PC-9 (cell line): ENCODE measurements at places on chromosomes 7 and 10. TPM values are rescaled to one million over a fixed set of nuclear protein-coding genes. Genes with fewer than 3 reads are reported as not detected.

DNA sequence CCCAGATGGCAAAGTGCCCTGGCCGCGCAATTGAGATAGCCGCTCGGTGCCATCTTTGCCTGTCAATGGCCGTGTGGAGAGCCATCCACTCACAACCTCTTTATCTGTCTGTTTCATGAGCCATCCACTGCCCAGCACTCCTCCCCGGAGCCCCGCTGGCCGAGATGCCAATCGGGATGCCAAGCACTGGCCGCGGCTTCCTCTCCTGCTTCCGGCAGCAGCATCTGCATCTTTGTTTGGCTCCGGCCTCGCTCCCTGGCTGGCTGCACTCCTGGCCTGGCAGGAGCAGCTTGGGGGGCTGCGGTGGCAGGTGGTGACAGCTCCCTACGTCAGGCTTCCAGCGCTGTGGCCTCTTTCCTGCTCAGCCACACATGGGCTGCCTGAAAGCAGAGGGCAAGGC is 231.7 kb downstream of the USP6NL start:
- no peak for DNase-seq

DNA sequence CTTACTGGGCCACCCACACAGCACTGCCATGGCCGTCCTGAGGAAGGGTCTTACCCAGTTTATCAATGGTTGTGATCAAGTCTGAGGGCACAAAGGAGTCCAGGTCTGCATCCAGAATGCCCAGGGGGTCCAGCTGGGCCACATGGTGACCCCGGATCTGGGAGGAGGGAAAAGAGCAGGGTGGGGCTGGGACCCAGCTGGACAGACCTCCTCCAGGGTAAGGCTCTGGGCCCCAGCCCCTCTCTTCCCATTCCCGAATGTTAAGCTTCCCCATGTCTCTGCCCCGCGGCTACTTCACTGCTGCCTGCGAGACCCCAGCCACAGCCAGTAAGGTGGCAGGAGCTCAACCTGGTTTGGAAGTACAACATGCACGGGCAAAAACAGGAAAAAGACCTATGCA is 9.5 kb downstream of the OGDHL start:
- DNase-seq, result no peak

DNA sequence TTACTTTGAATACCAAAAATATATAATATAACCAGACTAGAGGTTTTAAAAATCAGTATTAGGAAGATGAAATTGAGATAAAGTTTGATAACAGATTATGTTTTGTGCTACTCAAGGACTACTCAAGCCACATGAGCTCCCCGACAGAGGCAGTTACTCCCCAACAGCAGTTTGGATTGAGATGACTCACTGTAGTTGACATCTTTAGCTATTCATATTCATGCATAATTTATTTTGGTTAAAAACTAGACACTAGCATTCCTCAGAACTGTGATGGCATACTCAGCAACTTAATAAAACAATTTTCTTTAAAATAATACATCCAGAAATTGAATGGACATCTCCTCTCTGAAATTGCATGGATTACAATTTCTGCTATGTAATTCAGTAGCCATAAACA is 19.6 kb downstream of the PCLO start:
- no peak for DNase-seq

DNA sequence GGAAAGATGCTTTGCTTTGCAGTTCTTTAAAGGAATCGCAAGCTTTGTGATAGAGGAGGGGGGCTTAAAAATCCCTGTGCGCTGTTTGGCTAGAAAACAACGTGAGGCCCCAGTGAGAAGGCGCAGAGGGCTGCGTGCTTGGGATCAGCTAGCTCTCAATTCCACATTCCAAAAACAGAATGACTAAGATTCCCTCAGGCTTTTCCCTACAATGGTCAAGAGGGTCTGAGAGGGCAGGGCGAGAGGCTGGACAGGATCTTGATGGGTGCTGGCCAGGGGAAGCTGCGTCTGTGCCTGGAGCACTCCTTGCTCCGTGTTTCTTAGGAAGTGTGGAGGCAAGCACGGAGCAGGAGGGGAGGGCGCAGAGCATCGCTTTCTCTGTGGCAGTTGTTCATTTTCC is 72.1 kb upstream of the INHBA start:
- no peak for DNase-seq

DNA sequence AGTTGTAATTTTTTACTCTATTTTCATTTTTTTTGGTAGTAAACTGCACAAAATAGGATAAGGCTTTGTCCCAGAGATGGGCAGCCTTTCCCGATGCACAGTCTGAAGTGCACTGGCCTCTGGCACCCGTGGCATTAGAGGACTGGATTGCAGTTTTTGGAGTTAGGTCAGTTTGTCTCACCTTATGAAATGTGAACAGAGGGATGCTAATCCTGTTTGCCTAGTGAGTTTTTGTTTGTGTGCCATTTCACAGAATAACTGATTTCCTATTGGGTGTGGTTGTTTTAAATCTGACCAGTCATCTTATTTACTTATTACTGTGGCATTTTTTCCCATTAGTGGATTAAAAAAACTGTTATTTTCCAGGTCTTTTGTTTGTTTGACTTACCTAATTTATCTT is 109.5 kb upstream of the GATA3 start:
- DNase-seq, result no peak

GRCh38 chr10:80429521-80429973 is 21.2 kb downstream of the PRXL2A start:
- DNase-seq, result peak; percentile 96

GRCh38 chr10:72320676-72321247 is 34.0 kb downstream of the DNAJB12 start:
- DNase-seq, result peak; percentile 97

DNA sequence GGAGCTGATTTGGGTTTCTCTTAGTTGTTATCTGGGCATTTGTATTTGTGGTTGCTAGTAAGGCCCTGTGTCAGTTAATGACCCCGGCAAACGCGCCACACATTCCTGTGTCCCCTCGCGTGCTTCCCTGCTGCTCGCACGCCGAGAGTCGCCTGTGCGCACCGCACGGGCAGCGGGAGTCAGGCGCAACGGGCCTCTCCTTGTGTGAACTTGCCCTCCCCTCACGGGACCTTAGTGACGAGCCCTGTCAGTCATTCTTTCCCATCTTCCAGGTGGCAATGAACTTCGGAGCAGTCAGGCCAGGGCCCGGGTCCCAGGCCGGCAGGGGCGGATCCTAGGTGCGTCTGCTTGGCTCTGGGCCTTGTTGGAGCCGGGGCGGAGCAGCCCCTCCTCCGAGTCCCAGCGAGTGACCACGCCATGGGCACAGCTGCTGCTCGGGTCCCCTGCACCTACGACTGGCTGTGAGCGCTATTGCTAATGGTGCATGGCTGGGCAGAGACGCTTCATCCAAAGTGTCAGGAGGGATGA is 12.4 kb upstream of the PRKAR1B start:
- DNase-seq, result no peak

DNA sequence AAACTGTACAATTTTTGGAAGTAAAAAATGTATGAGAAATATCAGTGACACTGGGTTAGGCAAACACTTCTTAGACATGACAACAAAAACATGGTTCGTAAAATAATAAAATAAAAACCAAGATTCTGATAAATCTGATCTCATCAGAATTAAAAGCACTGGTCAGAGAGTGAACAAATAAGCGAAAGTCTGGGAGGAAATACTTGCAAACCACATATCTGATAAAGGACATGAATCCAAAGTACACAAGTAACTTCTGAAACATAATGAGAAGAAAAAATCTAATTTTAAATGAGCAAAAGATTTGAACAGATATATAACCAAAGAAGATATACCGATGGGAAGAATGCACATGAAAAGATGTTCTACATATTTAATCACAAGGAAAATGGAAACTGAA is 91.5 kb downstream of the RTKN2 start:
- DNase-seq, result no peak

DNA sequence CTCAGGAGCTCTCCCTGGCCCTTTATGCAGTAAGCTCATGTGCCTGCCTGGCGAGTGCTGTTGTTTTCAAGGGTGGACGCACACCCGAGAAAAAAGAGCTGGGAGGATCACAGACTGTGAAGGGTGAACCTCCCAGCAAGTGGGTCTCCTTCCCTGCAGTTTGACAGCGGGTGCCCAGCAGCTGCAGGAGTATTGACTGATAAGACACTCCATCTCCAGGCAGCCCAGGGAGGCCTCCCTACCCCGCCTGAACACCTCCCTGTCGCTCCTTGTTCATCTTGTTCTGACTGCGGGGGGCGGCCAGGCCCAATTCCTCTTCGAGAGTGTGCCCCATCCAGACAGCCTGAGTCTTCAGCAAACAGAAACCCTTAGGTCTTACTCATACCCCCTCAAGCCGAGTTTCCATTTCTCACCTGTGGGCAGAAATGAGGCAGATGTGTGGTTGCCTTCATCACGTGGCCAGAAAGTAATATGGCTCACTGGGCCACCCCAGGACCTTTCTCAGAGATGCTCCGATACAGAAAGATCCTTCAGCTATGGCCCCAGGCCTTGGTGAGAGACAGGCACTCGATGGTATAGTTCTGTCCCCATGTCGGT is 17.2 kb downstream of the MDH2 start:
- no peak for DNase-seq

DNA sequence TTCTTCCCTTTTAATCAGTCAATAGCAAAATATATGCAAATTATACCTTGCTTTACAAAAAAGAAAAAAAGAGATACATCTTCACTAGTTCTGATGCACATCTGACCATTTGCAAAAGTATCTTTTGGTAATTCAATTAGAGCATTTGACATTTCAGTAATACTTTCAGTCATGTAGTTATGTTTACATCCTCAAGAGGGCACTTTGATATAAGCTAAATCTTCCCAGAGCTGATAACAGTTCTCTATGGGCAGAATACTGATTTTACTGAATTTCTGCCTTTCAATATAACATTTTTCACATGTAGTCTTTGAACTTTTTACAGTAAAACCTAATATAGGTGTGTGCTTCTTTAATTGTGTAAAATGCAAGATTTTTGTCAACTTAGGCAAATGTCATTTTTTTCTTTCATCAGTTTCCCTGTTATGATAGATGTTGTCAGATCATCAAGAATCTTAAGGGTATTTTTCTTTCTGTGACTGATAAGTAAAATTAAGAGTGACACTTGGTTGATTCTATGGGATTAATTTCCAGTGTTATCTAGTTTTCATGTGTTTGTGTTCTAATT is 703.5 kb upstream of the SEMA3D start:
- no peak for DNase-seq

- DNase-seq, result no peak
Measured at GRCh38 chr10:113094114-113094486, 144.1 kb downstream of the TCF7L2 start.

DNA sequence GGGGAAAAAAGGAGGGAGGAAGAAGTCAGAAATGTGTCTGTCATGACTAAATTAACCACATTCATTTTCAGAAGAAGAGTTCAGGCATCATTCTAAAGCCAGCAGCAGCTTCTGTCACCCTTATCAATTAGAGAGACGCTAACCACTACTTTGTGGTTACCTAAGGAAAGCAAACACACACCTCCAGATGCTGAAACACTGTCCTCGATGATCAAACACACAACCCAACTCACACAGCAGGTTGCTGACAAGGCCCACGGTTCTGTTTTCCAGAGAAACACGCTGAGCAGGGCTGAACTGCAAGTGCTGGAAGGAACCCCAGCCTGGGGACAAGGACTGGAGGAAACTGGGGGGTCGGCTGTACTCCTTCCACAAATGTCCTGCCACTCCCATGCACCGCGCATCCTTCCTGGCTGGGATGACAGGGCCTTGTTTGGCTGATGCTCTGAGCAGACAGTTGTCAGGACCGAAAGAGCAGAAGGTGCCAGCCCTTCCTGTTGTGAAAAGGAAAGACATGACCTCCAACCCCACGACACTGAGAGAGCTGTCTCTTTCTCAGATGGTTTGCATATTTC is 36.6 kb downstream of the PRKCQ start:
- DNase-seq, result no peak

DNA sequence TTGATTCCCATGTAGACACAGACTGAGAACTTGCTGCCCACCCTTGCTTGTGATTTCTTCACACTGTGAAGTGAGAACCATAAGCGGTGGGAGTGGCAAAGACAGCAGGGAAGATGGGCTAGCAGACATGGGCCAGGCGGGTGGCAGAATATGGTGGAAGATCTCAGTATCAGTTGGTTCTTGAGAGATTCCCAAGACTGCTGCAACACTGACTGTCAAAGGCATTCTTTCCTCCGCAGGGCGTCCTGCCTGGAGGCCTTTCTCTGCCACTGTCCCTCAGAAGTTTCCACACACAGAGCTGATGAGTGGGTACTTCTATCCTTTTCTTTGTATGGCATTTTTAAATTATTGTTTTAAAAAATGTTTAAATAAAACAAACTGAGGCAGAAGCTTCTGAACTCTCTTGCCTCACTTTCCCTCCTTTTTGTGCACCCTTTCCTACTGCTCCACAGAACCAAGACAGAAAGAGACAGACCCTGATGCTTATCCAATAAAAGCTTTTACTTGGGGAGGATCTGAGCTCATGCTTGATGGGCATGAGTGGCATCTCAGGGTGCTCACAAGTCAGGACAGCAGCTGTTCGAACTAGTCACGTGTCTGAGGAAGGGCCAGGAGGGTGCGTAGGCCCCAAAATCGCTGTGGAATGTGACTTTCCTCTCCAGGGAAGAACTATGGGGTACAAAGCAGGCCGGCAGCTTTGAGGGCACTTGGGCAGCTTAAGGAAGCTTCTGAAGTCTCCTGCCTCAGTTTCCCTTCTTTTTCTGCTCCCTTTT is 104.7 kb upstream of the PCGF5 start:
- DNase-seq, result no peak

DNA sequence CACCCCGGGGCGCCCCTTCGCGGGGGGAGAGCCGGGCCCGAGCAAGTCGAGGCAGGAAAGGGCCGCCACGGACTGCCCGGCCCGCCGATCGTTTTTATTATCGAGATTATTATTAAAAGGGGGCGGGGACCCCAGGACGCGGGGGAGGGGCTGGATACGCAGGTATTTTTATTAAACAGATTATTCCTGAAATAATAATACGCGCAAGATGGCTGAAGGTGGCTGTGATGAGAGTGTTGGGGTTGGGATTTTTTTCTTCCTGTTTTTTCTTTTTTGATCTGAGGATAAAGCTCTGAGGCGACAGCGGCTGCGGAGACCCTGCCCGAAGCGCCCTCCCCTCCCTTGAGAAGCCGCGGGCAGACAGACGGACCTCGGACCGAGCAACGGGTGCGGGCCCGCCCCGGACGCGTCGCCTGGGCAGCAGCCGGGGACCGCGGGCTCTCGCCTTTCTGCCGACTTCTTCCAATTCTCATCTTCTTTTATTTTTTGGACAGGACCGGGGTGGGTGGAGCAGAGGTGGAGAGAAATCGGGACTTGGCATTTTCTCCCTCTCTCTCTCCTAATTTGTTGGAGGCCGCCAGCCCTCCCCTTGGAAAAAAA is 1.4 kb upstream of the TRIM8 start:
- DNase-seq, result peak; percentile 33

GRCh38 chr10:48235501-48235900 is 39.0 kb downstream of the FRMPD2 start:
- no peak for DNase-seq

- DNase-seq, result no peak
Measured at GRCh38 chr10:105800641-105801040, 1159.6 kb downstream of the SORCS3 start.

- DNase-seq, result no peak
Measured at GRCh38 chr7:107592361-107593024, 12.4 kb downstream of the BCAP29 start.

Gene ZNRF2
- 24.7 and 28.2 TPM in 2 replicates for total RNA-seq

Gene ASIC3
- total RNA-seq, result 7.6 and 10.5 TPM in 2 replicates

Gene TUBB8
- 0.53 and 0.59 TPM in 2 replicates for total RNA-seq

Gene CYP26C1
- 0.46 and 0.60 TPM in 2 replicates for total RNA-seq

Gene TMEM225B
- 1.5 and 1.8 TPM in 2 replicates for total RNA-seq

Gene AGAP4
- 24.2 and 31.4 TPM in 2 replicates for total RNA-seq

Gene ZNF438
- total RNA-seq, result 4.6 and 4.7 TPM in 2 replicates

Gene ITGB8
- 19.4 and 20.1 TPM in 2 replicates for total RNA-seq

Gene NUTM2E
- 0.70 and 0.88 TPM in 2 replicates for total RNA-seq

Gene CYP2C19
- total RNA-seq, result not detected in 2 replicates

Gene PDLIM1
- total RNA-seq, result 202 and 215 TPM in 2 replicates

Gene GPR26
- total RNA-seq, result not detected in 2 replicates

Gene COMMD3
- total RNA-seq, result 38.1 and 43.5 TPM in 2 replicates

Gene NSMCE4A
- total RNA-seq, result 26.8 and 32.4 TPM in 2 replicates

Gene ADO
- 13.6 and 13.7 TPM in 2 replicates for total RNA-seq

Gene C10orf105
- not detected in 2 replicates for total RNA-seq
